ENCODE measurements at places on chromosomes 3 and 15. TPM values are rescaled to one million over a fixed set of nuclear protein-coding genes. Genes with fewer than 3 reads are reported as not detected.

Gene KBTBD13
- not detected for total RNA-seq

Gene MYZAP
- total RNA-seq = not detected

Gene DISP2
- total RNA-seq = 0.09 TPM

Gene RETNLB
- not detected for total RNA-seq
